ENCODE measurements at places on chromosomes 2 and 18. TPM values are rescaled to one million over a fixed set of nuclear protein-coding genes. Genes with fewer than 3 reads are reported as not detected.

FSHR gene
- total RNA-seq = not detected

LOXL3 gene
- 0.40 TPM for total RNA-seq

CARF gene
- 1.0 TPM for total RNA-seq

CD28 gene
- not detected for total RNA-seq

E2F6 gene
- total RNA-seq = 30.5 TPM

PIEZO2 gene
- total RNA-seq = 0.74 TPM

MEP1B gene
- 0.15 TPM for total RNA-seq

CCL20 gene
- 7.2 TPM for total RNA-seq

KHK gene
- 7.3 TPM for total RNA-seq

OTOF gene
- 0.03 TPM for total RNA-seq

TLX2 gene
- total RNA-seq = 0.30 TPM

RPRM gene
- not detected for total RNA-seq

RAX gene
- total RNA-seq = not detected

IGFBP2 gene
- total RNA-seq = 66.1 TPM

FOXI3 gene
- total RNA-seq = not detected

TUBA4B gene
- total RNA-seq = 0.26 TPM

HPCAL1 gene
- total RNA-seq = 114 TPM

FTCDNL1 gene
- 2.2 TPM for total RNA-seq

FBXO48 gene
- total RNA-seq = 0.71 TPM

CENPA gene
- 54.6 TPM for total RNA-seq

CHRND gene
- not detected for total RNA-seq

RESP18 gene
- total RNA-seq = not detected

CAPN14 gene
- total RNA-seq = 0.05 TPM

CPO gene
- not detected for total RNA-seq

APCDD1 gene
- not detected for total RNA-seq

RGPD8 gene
- 4.2 TPM for total RNA-seq

OR6B3 gene
- total RNA-seq = not detected
